ENCODE measurements at places on chromosomes 5 and 9.

GRCh38 chr9:105264380-105264779 lies 19.9 kb downstream of the SLC44A1 start:
- no peak for DNase-seq

- DNase-seq = no peak
Measured at GRCh38 chr9:122031776-122032175, 61.3 kb downstream of the TTLL11 start.

DNA sequence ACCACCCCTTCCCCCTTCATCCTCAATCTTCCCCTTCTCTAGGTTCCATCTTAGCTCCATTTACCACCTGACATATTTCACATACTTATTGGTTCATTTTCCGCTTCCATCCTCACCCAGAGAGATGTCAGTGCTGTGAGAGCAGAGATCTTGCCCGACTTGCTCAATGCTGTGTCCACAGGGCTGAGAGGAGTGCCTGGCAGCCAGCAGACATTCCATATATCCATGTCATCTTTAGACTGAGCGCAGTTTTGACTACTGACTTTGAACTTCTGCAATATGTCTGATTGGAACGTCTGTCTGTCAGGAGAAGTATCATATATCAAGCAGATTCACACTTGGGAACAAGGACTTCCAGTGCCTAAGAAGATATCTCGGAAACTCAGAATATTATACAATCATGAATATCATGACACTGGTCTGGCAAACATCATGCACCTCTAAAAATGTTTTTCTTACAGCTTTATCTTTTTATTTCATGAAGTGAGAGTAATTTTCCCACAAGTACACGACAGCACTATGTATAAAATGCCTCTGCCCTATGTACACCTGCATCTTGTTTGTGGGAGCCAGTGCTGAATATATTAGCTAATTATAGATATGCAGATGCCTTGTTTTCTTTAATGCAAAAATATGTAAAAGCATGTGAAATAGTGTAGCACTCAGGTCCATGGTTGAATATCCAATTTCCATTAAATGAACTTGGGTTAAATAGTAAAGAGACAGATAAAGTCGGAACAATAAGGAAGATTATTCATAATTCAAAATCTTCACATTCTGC lies 454.0 kb upstream of the DAP start:
- no peak for DNase-seq

GRCh38 chr9:93207326-93207814 lies 23.4 kb downstream of the WNK2 start:
- peak; percentile 20 for DNase-seq

GRCh38 chr9:121237916-121238315 lies 30.0 kb upstream of the GSN start:
- DNase-seq = no peak

- no peak for DNase-seq
Measured at GRCh38 chr5:143850050-143850683, 38.2 kb downstream of the HMHB1 start.

- no peak for DNase-seq
Measured at GRCh38 chr9:4499917-4500316, 9.6 kb downstream of the SLC1A1 start.
